ENCODE measurements at places on chromosomes 2 and 18.
A peak's percentile ranks its signal among the peaks of the same experiment; 100 is the strongest.

DNA sequence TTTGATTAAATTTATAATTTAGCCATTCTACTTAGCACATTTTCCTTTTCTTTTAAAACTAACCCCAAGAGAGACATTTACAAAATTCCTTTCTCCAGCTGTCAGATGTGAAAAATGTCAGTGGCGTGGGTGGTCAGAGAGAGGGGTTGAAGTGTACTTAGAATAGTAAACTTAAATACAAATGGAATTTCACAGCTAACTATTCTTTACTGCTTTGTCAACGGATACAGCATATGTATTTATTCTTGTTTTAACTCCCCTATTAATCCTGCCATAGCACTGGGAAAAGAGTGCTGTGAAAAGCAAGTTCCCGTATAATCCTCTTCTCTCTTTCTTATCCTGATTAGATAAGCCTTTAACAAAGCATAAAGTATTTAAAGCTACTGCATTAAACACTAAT lies 191.4 kb upstream of the CHAC2 start:
- no peak for DNase-seq

- DNase-seq: no peak
Measured at GRCh38 chr18:3151399-3152264, 68.1 kb downstream of the MYOM1 start.

DNA sequence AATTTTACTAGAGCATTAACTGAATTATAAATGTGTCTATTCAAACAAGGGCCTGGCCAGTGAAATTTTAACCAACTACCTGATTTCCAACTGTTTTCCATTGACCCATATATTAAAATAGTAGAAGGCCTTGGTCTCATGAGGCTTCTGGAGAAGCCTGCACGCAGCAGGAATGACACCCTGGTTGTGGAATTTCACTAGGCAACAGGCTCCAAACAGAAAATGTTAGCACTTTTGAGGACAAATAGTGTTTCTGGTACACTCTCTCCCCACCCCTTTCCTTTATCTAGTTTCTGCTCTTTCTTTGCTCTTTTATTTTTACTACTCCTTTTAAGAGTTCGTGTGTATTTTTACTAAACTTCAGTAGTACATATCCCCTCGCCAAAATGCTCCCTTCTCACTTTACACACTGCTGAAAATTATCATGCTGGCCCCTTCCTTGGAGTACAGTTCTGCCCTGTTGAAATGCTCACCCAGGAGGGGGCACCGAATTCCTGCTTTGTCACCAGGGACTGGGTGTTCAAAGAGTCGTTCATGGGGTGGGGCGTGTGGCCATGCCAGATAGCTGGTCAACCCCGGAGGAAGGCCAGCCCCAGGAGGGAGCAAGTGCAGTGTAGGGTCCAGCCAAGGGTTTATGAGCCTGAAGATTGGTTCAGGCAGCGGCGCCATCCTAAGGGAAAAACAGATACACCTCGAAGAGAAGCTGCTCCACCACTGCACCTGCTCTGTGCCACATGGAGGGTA lies 22.1 kb upstream of the COL6A3 start:
- no peak for DNase-seq

DNA sequence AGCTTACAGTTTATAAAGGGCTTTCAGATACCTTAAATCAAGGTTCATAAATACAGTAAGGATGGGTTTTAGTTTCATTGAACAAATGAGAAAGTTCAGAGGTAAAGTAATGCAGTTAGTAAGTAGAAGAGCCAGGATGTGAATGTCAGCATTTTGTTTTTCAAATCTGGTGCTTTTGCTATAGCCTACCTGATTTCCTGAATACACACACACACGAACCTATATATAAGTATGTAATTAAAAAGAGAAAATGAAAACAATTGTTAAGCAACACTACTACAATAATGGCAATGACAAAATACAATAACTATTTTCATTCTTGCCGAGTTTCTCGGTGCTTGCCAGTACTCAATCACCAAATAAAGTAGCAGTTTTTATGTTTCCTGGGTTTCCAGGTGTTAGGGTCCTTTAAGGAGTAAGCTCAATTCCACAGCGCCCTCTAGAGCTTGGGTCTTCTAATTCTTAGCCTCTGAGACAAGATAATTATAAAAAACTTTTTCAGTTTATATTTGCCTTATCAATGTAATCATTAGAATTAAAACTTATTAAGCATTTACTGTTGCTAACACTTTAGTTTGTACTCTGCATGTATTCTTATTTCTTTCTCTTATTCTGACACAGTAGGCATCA lies 512.9 kb upstream of the ACVR2A start:
- no peak for DNase-seq

- DNase-seq: no peak
Measured at GRCh38 chr2:66283787-66284186, 151.1 kb upstream of the MEIS1 start.

DNA sequence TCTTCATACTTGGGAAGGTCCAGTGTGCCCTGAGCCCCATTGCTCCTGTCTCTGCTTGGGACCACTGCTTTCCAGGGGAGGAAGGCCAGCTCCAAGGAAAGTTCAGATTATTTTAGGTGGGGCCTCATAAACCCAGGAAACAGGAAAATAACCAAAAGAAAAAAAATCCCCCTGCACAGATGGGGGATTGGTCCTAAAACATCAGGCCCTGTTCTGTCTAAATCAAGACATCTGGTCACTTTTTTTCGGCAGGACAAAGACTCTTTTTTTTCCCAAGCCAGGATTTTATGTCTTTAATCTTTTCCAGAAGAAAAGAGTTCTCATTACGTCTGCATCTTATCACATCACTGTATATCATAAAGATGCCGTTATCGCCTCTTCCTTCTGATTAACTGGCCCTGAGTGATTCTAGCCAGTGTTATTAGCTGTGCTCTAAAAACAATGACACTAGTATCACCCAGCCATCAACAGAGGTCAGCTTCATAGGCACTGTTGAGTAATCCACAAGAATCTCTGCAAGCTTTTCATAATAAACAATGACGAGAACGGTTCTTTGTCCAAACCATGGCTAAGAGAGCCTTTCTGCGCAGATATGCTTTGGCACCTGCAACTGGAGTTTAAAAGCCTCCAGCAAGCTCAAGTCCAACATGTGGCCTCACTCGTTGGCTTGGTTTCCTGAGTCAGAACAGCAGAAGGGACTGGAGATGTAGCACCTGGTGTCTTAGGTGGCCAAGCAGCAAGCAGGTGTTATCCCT lies 138.2 kb downstream of the VAPA start:
- DNase-seq: peak; percentile 50

GRCh38 chr18:4102901-4103300 lies 352.2 kb downstream of the DLGAP1 start:
- DNase-seq: no peak

GRCh38 chr2:50624506-50624905 lies 407.4 kb downstream of the NRXN1 start:
- DNase-seq: no peak
